ENCODE measurements at places on chromosomes 1 and 21. TPM values are rescaled to one million over a fixed set of nuclear protein-coding genes. Genes with fewer than 3 reads are reported as not detected.

- DNase-seq: no peak
Measured at GRCh38 chr1:118204648-118205047, 19.6 kb upstream of the SPAG17 start.

DNA sequence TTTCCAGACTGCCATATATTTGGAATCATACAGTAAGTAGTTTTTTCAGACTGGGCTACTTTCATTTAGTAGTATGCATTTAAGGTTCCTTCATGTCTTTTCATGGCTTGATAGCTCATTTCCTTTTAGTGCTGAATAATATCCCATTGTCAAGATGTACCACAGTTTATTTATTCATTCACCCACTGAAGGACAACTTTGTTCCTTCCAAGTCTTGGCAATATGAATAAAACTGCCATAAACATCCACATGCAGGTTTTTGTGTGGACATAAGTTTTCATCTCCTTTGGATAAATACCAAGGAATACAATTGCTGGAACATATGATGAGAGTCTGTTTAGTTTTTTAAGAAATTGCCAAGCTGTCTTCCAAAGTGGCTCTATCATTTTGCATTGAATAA lies 366.4 kb upstream of the NFIA start:
- DNase-seq: no peak

DNA sequence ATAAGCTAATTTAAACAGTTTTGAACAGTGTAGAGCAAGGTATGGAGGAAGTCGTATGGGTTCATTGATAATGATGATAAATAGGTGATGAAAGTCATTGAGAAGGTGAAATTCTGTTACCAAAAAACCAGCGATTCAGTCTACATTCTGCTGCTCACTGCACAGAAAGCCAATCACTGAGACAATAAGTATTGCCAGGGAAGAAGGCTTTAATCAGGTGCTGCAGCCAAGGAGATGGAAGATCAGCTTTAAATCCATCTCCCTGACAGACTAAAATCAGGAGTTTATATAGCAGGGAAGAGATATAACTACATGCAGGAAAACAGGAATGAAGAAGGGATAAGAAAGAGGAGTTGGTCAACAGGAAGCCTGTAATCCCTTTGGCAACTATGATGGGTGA lies 361.3 kb upstream of the C1orf174 start:
- no peak for DNase-seq

The CYP4A22 gene
- 0.80 TPM for total RNA-seq

The HORMAD1 gene
- total RNA-seq: 1.1 TPM

The DNASE2B gene
- total RNA-seq: 1.3 TPM

The LSS gene
- total RNA-seq: 152 TPM

GRCh38 chr1:229224308-229224707 lies 46.6 kb upstream of the RAB4A start:
- no peak for DNase-seq

DNA sequence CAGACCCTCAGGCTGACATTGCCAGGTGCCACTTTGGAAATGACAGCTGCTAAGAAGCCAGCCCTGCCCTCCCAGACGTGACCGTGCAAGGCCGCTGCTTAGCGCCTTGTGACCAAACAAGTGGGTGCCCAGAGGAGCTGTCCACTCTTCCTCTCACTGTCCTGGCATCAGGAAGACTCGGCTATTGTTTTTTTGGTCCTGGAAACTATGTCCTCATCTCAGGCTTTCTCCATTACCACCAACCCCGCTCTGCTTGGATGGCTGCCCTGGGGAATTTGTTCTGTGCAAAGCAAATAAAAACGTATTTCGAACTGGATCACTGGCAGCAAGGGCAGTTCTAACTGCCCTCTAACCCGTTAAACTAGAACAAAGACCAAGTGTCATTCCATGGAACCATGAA lies 13.7 kb upstream of the TENT5C start:
- no peak for DNase-seq

DNA sequence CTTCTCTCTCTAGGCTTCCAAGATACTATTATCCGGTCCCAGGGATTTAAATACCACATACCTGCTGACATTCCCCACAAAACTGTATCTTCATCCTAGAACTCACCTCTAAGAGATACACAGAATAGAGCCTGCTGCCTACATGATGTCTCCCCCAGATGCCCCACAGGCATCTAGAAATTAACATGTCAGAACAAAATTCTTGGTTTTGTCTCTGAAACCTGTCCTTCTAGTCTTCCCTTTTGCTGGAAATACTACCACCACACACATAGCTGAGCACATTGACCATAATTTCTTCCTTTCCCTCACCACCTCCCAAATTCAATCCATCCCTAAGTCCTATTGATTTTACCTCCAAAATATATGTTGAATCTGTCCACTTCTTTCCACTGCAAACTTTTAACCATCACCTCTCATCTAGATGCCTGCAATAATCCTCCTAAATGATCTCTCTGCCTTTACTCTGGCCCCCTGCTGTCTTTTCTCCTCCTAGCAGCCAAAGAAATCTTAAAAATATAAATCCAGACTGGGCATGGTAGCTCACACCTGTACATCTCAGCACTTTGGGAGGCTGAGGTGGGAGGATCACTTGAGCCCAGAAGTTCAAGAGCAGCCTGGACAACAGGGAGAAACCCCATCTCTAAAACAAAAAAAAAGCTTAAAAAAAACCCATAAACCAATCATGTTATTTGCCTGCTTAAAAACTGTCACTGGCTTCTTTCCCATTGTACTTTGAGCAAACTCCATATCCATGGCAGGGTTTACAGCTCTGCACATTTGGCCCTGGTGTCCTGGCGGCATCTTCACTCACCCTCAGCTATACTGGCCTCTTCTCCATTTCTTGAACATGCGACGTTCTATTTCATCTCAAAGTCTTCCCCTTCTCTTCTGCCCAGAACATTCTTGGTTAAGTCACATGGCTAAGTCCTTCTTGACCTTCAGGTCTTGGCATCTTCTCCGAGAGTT lies 6.2 kb upstream of the FAM76A start:
- no peak for DNase-seq

The LRRIQ3 gene
- total RNA-seq: 1.1 TPM

GRCh38 chr21:27633631-27634030 lies 666.7 kb upstream of the ADAMTS5 start:
- no peak for DNase-seq

The CFHR5 gene
- total RNA-seq: not detected

DNA sequence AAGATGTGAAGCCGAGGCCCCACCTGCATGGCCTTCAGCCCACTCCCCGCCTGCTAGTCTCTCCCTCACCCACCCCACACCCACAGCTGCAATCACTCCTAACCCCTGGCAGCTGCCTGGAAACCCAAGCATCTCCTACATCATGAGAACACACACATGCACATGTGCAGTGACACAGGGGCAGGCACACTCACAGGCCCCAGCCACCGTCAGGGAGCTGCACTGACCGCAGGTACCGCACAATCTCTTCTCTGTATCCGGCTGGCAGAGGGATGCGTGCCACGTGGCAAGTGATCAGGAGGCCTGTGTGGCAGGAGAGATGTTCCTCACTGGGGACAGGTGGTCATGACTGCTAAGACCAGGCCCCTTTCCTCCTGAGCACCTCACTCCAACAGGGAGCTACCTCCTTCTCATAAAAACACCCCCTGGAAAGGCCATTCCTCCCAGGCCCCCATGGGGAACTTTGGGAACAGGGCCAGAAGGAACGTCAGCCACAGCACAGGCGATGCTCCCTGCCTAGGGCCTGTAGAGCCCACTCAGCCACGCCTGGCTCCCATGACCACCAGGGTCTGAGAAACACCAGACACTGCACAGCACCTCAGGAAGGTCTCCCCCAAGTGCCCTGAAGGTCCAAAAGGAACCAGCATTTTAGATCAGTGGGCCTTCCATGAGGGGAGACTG lies 6.0 kb downstream of the LSS start:
- DNase-seq: no peak

DNA sequence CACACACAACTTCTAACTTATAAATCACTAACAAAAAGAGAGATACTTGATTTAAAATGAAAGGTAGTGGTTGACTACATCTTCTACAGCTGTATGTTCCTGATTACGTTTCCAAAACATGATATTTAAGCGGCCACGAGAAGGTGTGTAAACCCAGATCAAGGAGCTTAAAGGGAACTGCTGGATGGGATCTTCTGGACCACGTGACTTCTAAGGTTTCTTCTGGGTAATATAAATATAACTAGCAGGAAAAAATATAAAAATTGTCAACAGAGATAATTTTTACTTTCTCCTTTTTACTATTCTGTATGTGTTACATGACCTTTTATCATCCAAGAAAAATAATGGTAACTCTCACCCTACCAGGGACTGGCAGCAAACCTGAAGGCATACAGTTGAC lies 66.2 kb downstream of the TTLL7 start:
- no peak for DNase-seq

DNA sequence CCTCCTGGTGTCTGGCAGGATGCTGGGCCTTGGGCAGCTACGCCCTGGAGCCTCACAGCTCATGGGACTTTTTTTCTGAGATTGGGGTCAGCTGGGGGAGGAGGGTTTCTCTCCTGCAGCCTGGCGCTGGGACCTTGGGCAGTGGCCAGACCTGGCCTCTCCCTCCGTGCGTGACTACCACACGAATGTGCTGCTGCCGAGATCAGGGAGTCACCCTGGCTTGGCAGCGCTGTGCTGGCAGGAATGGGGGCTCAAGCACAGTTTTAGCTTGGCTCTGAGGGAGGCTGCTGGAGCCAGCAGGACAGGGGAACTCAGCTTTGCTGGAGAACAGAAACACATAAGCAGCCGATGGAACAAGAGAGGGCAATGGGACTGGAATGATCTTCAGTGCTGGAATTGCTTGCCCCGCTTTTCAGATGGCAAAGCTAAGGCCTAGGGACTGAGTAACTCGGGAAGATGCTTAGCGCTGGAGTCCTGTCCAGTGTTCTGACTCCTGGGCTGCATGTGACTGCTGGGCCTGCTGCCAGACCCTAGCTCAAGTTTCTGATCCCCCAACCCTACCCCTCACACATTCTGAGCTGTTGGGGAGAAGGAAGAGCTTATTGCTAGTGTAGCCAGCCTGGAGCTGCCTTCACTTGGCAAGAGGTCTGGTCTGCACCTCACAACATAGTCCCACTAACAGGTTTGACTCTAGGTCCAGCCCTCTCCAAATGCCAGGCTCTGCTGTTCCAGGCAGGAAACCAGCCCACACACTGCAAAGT lies 69.9 kb downstream of the NAV1 start:
- no peak for DNase-seq

GRCh38 chr1:116346943-116347673 lies 25.9 kb upstream of the ATP1A1 start:
- DNase-seq: no peak

The TMPRSS15 gene
- not detected for total RNA-seq

DNA sequence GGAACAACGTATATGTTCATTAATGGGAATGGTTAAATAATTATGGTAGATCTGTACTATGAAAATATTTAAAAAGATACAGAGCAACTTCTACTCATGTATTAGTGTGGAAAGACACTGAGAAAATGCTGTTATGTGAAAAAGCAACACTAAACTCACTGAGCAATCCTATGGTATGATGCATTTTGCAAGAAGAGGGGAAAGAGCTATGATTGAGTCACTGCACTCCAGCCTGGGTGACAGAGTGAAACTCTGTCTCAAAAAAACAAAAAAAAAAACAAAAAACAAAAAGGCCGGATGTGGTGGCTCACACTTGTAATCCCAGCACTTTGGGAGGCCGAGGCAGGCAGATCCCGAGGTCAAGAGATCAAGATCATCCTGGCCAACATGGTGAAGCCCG lies 44.4 kb downstream of the ATP5PO start:
- DNase-seq: no peak

GRCh38 chr1:76807543-76808260 lies 59.6 kb upstream of the ST6GALNAC5 start:
- no peak for DNase-seq

- no peak for DNase-seq
Measured at GRCh38 chr1:33268927-33269610, 12.8 kb downstream of the ZNF362 start.

- DNase-seq: no peak
Measured at GRCh38 chr21:15686506-15686905, 43.3 kb upstream of the USP25 start.

DNA sequence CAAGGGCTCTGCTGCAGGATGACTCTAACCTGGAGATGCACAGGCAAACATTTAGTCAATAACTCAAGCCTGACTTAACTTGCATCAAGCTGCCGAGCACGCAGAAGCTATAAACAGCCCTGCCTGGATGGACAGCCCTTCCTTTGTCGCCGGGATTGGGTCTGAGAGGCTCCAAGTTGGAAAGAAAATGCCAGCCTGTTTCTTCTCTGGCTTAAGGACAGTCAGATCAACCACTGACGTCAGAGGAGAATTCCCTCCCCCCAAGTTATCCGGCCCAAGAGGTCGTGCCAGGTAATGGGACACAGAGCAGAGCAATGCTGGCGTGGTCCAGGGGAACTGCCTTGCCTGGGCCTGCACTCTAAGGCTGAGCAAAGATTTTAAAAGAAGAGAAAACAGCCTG lies 27.1 kb upstream of the LRRC38 start:
- no peak for DNase-seq

The OR2T2 gene
- not detected for total RNA-seq
